ENCODE measurements at places on chromosomes 5 and 9. TPM values are rescaled to one million over a fixed set of nuclear protein-coding genes. Genes with fewer than 3 reads are reported as not detected.

Gene NUTM2F
- total RNA-seq = not detected

DNA sequence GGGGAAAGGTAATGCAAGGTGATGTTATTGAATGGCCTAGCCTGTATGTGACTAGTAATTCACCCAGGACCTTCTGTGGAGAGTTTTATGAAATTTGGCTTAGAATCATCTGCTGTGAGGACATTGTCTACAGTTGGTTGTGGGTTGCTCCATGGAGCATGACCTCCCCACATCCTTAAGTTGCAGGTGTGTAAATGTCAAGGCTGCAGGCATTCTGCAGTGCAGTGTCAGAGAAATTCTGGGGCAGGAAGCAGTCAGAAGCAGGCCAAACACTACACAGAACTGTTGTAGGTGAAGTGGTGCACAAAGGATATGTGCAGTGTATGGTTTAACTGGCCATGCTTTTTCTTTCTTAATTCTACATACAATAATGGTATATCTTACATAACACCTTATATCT lies 588.3 kb downstream of the EBF1 start:
- no peak for DNase-seq

Gene SCGB3A1
- not detected for total RNA-seq

Gene RBM18
- total RNA-seq = 21.5 TPM

GRCh38 chr9:128947527-128948301 lies at the start of the genes DOLK and NUP188:
DOLK (minus strand) TSS chr9:128947603; CDS start chr9:128947303, 300 bp downstream.
NUP188 (plus strand) TSS chr9:128947699; CDS start chr9:128947720, 21 bp downstream.
- peak; percentile 97 for DNase-seq

Gene PCDHGA8
- total RNA-seq = 0.78 TPM

Gene MARCHF11
- total RNA-seq = not detected

Gene CKMT2
- 1.6 TPM for total RNA-seq

GRCh38 chr9:19879062-19879461 lies 90.2 kb upstream of the SLC24A2 start:
- no peak for DNase-seq

DNA sequence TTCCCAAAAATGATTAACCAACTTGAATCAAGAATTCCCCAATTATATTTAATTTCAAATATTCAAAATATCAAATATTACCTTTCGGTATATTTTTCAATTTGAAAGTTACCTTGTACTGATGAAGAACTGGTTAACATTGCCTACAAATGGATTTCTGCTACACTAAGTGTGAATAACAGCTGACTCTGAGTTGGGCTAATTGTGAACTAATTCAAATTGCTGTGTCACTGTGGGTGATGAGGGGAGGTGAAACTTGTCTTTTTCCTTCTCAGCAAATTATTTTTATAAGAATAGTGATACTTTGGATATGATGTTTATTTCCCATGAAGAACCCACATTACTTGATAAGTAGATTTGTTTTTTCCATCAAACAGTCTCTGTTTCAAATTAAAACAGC lies 103.4 kb upstream of the RPS23 start:
- DNase-seq = no peak

Gene SLC46A2
- total RNA-seq = not detected

GRCh38 chr5:34771076-34771475 lies 67.9 kb upstream of the TTC23L start:
- no peak for DNase-seq

Gene SLC9A3
- total RNA-seq = 29.2 TPM

Gene SLC45A2
- 0.28 TPM for total RNA-seq

- DNase-seq = no peak
Observed at GRCh38 chr5:38465702-38466423, 90.6 kb downstream of the LIFR start.

Gene PGM5
- 22.6 TPM for total RNA-seq

GRCh38 chr5:55600497-55601203 lies 65.9 kb upstream of the PLPP1 start:
- no peak for DNase-seq

DNA sequence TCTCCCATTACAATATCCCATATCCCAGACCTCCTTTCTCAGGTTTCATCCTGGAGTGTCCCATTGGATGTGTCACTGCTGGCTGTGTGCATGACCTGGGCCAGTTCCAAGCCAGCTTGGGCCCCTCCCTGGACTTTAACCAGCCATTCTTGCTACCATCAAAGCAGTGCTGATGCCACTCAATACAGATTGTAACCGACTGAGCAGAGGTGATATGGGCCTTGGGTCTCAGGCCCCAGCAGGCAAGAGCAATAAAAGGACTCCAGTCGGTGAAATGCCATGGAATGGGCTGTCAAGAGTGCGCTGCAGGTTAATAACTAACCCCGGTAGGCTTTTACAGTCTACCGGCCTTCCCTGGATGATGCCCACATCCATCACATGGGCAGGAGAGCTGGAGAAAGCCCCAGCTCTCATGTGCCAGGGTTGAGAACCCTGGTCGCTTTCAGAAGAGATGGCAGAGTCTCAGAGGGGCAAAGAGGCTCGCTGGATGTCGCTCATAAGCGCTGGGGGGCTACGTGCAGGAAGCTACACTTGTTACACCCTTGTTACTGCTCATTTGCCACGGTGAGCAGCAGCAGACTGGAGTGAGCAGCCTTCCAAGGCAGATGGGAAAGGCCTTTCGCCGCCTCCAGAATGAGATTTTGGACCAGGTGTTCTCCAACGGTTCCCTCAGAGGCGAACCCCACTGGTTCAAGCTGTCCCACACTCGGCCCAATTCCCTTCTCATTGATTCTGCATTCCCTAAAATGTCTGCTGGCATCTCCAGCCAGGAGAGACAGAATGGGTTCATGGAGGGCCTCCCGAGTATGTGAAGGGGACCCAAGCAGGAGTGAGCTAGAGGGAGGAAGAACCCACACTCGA lies 13.2 kb downstream of the EPB41L4B start:
- peak; percentile 89 for DNase-seq

GRCh38 chr9:6915635-6916034 lies 157.9 kb downstream of the KDM4C start:
- no peak for DNase-seq

DNA sequence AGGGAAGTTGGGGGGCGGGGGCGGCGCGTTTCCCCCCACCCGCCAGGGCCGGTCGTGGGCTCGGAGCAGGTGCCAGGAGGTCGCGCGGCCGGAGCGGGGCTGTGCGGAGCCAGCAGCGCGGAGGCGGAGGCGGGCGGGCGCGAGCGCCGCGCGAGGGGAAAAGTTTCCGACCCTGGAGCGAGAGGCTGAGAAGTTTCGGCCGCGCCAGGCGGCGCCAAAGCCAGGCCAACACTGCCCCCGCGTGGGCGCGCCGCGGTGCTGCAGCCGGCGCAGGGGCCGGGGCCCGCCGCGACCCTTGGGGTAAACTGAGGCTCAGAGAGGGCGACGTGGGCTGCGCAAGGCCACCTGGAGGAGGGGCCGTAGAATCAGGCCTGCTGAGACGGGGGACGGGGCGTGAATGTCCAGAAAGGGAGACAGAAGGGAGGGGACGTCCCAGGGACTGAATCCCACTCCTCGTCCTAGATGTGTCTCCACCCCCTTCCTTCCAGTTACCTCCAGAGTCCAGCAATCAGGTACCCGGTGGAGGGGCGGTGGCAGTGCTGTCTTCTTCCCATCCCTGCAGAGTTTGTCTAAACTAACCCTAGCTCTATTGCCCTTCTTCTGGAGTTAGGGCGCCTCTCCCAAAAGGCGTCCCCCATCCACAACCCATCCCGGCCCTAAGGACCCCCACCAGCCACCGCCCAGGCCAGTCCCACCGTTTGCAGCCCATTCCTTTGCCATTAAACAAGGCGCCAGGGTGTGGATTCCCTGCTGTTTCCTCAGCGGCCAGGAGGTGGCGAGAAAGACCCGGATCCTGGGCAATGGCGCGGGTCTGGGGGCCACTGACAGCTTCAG lies 10.2 kb downstream of the C9orf50 start:
- peak; percentile 84 for DNase-seq

Gene SPEF2
- 6.9 TPM for total RNA-seq

Gene CAMK2A
- total RNA-seq = 0.93 TPM

DNA sequence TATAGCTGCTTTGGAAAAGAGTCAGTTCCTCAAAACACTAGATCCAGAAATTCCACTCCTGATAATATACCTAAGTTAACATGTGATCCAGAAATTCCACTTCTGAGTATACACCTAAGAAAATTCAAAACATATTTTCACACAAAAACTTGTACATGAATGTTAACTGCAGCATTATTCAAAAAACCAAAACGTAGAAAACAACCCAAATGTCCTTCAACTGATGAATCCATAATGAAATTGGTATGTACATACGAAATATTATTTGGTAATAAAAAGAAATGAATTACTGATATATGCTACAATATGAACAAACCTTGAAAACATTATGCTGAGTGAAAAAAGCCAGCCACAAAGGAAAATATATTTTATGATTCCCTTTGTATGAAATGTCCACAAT lies 16.5 kb upstream of the AFF4 start:
- no peak for DNase-seq

- peak; percentile 91 for DNase-seq
Observed at GRCh38 chr9:12776513-12777055, 1.8 kb downstream of the LURAP1L start.

Gene SPINK13
- not detected for total RNA-seq

Gene ODF2
- total RNA-seq = 26.1 TPM

DNA sequence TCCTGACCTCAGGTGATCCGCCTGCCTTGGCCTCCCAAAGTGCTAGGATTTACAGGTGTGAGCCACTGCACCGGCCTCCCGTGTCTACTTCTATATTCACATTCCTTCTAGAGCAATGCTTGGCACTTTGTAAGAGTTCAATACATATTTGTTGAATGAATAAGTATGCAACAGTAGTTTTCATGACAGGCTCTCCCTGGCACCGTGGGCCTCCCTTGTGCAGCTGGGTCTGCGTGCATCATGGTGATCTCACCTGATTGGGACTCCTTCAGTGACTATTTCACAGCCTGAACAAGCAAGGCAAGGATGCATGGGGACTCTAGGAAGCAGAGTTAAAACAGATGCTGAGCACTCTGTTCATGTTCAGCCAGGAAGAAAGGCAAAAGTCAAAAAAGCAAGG lies 6.8 kb upstream of the ZBTB34 start:
- DNase-seq = no peak

- DNase-seq = no peak
Observed at GRCh38 chr9:33375238-33375840, 27.0 kb downstream of the AQP7 start.

DNA sequence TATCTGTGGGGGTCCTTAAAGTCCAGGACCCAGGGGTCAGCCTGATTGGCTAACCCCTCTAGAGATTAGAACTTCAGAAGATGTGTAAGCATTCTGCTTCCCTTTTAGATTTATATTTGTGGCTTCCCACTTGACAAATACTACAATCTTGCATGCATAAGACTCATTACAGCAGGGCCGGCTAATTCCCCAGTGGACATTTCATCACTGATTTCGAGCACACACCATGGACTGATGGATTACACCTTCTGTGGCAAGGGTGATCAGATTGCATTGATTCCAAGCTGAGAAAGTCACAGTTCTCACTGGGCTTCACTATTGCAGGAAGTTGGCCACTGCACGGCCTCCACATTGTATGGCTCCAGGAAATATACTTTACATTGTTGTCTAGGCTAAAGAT lies 65.8 kb upstream of the DAPK1 start:
- DNase-seq = no peak

GRCh38 chr5:141940695-141941271 lies 17.1 kb downstream of the DELE1 start:
- no peak for DNase-seq

DNA sequence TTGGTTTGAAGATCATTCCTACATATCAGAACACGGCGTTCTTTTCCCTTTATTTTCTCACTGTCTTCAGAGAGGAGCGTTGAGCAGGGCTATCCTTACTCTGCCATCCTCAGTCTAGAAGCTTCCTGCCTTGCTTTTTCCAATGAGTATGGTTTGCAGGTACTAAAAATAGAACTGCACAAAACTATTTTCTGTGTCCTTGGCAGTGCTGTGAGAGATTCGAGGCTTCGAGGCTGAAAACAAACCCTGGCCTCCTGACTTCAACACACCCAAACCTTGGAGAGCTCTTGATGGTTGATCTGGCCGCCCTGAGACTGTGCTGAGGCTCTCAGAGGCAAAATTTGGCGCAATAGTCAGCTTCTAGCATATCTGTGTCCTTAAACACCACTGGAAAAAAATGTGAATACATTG lies 78.9 kb downstream of the GOLPH3 start:
- DNase-seq = no peak

GRCh38 chr9:94656200-94656599 lies 16.9 kb upstream of the FBP1 start:
- DNase-seq = no peak

GRCh38 chr5:2680979-2681378 lies 70.5 kb downstream of the IRX2 start:
- no peak for DNase-seq

DNA sequence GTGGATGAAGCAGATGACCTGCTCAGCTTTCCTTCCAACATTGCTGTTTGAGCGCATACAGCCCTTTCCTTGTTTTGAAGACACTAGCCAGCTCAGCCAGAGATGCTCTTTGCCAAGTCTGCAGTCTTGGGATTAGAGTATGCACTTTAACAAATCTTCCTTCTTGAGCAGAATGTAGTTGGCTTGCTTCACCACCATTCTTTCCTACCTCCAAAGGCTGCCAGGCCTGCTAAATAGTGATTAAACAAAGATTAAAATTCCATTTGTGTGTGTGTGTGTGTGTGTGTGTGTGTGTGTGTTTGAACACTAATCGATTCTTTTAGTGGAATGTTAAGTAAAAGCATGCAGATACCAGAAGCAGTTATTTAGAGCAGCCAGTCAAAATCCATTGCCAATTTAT lies 97.6 kb downstream of the GALNT10 start:
- peak; percentile 20 for DNase-seq

- DNase-seq = no peak
Observed at GRCh38 chr5:159609359-159609758, 279.1 kb upstream of the IL12B start.

- DNase-seq = no peak
Observed at GRCh38 chr9:107149756-107150155, 133.3 kb upstream of the RAD23B start.

DNA sequence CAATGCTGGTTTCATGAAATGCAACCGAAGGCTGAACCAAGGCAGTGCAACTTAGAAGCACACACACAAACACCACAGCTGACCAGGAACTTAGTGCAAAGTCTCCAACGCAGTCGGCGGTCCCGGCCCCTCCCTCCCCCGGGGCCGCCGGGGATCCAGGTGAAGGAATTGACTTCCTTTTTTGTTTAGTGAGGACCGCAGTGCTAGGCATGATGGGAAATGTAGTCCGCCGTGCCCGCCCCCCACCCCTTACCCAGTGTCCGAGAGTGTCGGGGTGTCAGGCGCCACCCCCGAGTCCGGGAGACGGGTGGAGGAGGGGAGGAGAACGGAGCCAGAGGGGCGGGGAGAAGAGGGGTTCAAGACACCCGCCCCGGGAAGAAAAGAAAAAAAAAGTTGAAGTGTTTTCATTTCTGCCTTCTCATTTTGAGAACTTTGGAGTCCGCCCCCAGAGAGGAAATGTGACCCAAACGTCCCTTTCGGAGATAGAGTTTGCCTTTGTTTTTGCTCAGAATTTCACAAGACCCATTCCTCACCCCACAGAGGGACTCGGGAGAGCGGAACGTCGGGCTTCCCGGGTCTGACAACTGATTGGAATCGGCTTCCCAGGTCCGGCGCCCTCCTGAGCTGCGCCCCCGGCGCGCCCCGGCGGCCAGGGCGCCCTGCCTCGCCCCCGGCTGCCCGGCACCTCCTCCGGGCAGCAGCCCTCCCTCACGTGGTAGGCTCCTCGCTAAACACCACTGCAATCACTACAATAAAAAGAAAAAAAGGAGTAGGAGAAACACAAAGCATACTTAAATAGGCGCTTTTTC lies 2.0 kb downstream of the IER5L start:
- peak; percentile 92 for DNase-seq
